Activated T-helper 1 cell treated with anti-CD3 and anti-CD28 coated beads, Interleukin-12 subunit alpha, Interleukin-12 subunit beta, Interleukin-2, Interleukin-4 antibody, amounts not matched to agents 30 ng/mL and 10 ng/mL and 1 ng/mL, durations not matched to agents 14 hours and 24 hours and 36 hours (primary cell): ENCODE measurements at places on chromosomes 16 and 17. TPM values are rescaled to one million over a fixed set of nuclear protein-coding genes. Genes with fewer than 3 reads are reported as not detected.
A peak's percentile ranks its signal among the peaks of the same experiment; 100 is the strongest.

- H3K36me3 ChIP-seq = no peaks in the 10 kb centered on the region
- DNase-seq = no peak
- no peak overlapping the region for H3K4me3 ChIP-seq
- no peak overlapping the region for H3K27ac ChIP-seq
- no peaks in the 10 kb centered on the region for H3K4me1 ChIP-seq
These were observed 52.5 kb downstream of the MRC2 start for GRCh38 chr17:62679866-62680377.

The EXOC3L1 gene
- total RNA-seq = 0.34 TPM in 1 of 2 replicates, not detected in the other

The HOXB1 gene
- total RNA-seq = not detected in 2 replicates

DNA sequence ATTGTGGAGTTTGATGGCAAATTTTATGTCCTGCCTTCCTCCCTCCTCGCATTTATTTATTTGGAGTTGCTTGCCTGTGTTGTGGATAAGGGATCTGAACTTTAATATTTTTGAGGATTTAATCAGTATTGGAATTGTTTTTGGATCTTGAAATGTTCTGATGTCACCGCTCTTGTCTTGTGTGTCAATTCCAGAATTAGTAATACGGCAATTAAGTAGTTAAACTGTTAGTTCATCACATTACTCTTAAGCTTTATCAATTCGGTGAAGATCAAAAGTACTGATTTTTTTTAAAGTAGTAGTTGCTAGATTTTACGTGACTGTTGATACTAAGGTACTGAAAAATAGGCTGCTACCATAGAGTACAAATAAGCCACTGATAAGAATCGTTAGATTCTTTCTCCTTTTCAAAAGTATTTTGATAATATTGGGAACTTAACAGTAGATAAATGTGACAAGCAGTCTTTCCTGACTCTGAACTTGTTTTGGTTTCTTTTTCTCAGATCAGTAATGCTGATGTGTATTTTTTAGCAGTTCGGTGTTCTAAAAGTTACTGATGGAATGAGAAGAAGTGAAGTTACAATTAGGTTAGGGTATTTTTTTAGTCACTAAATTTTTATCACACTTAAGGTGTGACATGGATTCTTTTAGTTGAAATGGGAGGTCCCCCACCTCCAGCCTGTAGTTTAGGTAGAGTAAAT, 2.0 kb downstream of the RBBP6 start:
- peak overlapping the region; percentile 86 for H3K27ac ChIP-seq
- H3K36me3 ChIP-seq = peaks cover 33% of the 10 kb centered on the region
- peak overlapping the region; percentile 100 for H3K4me3 ChIP-seq
- H3K27me3 ChIP-seq = no peaks in the 10 kb centered on the region
- peaks cover 48% of the 10 kb centered on the region for H3K4me1 ChIP-seq

- no peak for DNase-seq
- no peak overlapping the region for H3K4me3 ChIP-seq
- no peak overlapping the region for H3K27ac ChIP-seq
These were observed 113.9 kb upstream of the FOXF1 start for GRCh38 chr16:86396422-86396821.

DNA sequence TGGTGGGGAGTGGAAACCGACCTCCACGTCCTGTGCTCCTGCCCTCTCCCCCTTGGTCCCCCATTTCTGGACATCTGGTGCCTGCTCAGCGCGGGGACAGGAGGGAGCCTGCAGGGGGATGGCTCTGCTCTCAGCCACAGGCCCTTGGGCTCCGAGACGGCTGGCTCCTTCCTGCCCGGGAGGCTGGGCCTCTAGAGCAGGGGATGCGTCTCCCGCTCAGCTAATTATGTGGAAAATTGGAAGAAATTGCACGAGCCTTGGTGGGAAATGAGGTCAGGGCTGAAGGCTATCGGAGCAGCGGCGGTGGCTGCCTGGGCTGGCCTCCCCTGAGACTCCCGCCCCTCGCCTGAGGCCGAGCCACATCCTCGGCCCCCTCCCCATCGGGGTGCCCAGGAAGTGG, 154.6 kb upstream of the CIBAR2 start:
- H3K4me1 ChIP-seq = no peaks in the 10 kb centered on the region
- no peak overlapping the region for H3K27ac ChIP-seq
- H3K36me3 ChIP-seq = no peaks in the 10 kb centered on the region
- no peak for DNase-seq
- peaks cover 6% of the 10 kb centered on the region for H3K27me3 ChIP-seq
- H3K4me3 ChIP-seq = no peak overlapping the region

GRCh38 chr17:2423271-2423670, 22.4 kb upstream of the MNT start:
- H3K27ac ChIP-seq = no peak overlapping the region
- no peak overlapping the region for H3K4me3 ChIP-seq
- H3K27me3 ChIP-seq = no peaks in the 10 kb centered on the region
- H3K4me1 ChIP-seq = no peaks in the 10 kb centered on the region

DNA sequence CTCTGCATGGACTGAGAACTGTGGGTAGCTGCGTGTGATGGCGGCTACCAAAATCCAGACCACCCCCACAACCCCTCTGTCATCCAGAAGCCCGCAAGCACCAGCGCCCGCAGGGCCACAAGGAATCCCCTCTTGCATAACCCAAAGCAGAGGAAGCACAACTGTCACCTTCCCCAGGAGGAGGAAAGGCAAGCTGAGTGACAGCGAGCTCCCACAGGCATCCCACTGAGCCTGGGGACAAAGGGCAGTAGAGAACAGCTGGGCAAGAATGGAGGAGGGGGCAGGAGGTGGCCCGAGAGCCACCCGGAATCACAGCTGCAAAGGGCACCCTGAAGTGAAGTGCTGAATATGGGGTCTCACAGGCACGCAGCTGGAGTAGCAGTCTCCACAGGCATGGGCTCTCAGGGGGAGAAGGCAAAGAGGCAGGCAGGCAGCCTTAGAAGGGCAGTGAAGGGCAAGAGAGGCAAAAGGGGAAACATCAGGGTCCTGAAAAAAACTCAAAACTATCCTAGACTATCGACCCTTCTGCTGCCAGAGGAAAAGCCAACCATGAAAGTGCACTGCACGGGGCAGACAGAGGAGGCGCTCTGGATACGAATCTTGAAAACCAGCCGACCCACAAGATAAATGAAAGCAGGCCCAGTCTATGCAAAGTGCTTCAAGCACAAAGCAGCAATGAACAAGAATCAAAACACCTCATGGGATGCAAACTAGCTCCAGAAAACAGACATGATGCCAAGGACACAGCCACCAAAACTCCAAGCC, 17.1 kb downstream of the USP36 start:
- no peaks in the 10 kb centered on the region for H3K27me3 ChIP-seq
- H3K4me3 ChIP-seq = no peak overlapping the region
- H3K27ac ChIP-seq = peak overlapping the region; percentile 11
- peaks cover 49% of the 10 kb centered on the region for H3K4me1 ChIP-seq
- DNase-seq = no peak

The FKBP10 gene
- total RNA-seq = 0.62 and 1.1 TPM in 2 replicates

The CAMTA2 gene
- total RNA-seq = 98.5 and 103 TPM in 2 replicates

DNA sequence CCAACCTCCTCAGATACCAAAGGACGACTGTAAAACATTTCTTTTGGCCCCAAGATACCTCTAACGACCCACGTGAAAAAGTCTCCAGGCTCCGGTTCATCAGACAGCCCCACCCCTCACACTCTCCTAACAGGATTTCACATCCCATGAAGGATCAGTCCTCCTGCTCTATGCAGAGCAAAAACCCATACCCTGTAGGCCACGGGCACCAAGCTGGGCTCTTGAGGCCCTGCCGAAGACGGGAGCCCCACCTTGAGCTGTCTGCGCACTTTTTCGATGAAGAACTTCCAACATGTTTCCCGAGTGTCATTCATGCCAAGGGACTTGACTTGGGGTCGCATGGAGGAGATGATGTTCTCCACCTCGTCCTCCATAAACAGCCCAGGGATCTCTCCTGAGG, 89.9 kb downstream of the PGS1 start:
- DNase-seq = no peak
- peaks cover 5% of the 10 kb centered on the region for H3K27me3 ChIP-seq
- H3K27ac ChIP-seq = no peak overlapping the region

DNA sequence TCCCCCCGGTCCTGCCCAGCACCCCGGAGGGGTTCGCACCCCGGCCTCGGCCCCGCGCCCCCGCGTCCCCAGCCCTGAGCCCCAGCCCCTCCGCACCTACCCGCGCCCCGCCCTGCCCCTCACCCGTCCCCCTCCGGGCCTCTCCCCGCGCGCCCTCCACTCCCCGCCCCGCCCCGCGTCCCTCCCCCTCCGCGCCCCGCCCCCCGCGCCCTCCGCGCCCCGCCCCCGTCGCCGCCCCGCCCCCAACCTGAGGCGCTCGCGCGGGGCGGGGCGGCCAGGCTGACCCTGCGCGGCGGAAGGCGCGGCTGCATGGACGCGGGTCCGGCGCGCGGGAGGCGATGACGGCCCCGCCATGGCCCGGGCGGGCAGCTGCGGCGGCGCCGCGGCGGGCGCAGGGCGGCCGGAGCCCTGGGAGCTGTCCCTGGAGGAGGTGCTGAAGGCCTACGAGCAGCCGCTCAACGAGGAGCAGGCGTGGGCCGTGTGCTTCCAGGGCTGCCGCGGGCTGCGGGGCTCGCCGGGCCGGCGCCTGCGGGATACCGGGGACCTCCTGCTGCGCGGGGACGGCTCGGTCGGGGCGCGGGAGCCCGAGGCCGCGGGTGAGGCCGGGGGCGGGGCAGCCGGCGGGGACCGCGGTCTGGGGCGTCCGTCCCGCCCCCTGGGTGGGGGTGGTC, at the start of gene SPIRE2:
Gene SPIRE2 (plus strand): TSS at position 277 of the 671 bp plus-strand sequence. CDS start 76 bp downstream, at position 353.
- H3K4me1 ChIP-seq = no peaks in the 10 kb centered on the region
- no peak within 1 kb of the TSS for H3K27ac ChIP-seq
- peak; percentile 76 for DNase-seq
- no peaks in the 10 kb centered on the region for H3K36me3 ChIP-seq

GRCh38 chr17:78785011-78785662, 3.1 kb upstream of the CYTH1 start:
- H3K4me1 ChIP-seq = peaks cover 40% of the 10 kb centered on the region
- peaks cover 14% of the 10 kb centered on the region for H3K36me3 ChIP-seq
- DNase-seq = no peak
- peak overlapping the region; percentile 46 for H3K4me3 ChIP-seq
- no peaks in the 10 kb centered on the region for H3K27me3 ChIP-seq

GRCh38 chr16:71442051-71442440, at the start of gene TLE7:
TSS of gene TLE7 (minus strand) at chr16:71442054. CDS start at chr16:71433324, 8,730 bp downstream.
- H3K4me3 ChIP-seq = no peak within 1 kb of the TSS
- H3K27ac ChIP-seq = no peak within 1 kb of the TSS
- H3K27me3 ChIP-seq = peaks cover 2% of the 10 kb centered on the region
- no peaks in the 10 kb centered on the region for H3K4me1 ChIP-seq

DNA sequence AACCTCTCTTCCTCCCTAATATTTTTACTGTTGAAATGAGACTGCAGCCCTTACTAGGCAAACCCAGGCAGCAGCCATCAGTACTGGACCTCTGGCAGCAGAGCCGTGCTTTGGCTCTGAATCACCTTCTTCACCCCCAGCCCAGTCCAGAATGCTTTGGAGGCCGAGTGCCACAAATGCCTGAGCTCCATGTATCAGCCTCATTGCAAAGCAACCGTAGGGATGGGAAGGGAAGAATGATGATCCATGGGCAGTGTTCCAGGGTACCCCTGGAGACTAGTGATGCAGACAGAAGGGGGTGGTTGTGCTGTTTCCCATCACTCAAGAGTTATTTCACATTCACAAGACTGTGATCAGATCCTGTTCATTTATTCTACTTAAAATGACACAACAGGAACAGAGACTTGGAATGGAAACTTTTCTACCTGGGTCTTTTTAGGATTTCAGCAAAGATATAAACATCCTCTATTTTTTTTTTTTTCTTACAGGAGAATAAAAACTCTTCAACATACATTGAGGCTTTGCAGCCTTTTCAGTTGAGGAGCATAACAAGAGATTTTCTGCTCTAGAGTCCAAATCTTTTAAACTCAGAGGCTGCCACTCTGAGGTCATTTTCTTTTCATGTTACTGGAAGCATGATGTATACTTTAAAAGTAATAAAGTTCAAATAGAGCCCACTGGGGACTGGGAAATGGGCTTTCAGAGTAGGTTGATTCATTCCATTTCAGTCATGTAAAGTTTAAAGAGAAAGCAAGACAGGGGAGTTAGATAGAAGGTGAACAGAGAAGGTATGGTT, 138.3 kb downstream of the KCNJ2 start:
- no peak for DNase-seq
- H3K4me3 ChIP-seq = no peak overlapping the region
- H3K27ac ChIP-seq = no peak overlapping the region
- no peaks in the 10 kb centered on the region for H3K4me1 ChIP-seq

The SMYD4 gene
- total RNA-seq = 28.4 and 33.4 TPM in 2 replicates

The PRR35 gene
- not detected in 2 replicates for total RNA-seq

The SPNS2 gene
- 0.17 TPM in 1 of 2 replicates, not detected in the other for total RNA-seq

DNA sequence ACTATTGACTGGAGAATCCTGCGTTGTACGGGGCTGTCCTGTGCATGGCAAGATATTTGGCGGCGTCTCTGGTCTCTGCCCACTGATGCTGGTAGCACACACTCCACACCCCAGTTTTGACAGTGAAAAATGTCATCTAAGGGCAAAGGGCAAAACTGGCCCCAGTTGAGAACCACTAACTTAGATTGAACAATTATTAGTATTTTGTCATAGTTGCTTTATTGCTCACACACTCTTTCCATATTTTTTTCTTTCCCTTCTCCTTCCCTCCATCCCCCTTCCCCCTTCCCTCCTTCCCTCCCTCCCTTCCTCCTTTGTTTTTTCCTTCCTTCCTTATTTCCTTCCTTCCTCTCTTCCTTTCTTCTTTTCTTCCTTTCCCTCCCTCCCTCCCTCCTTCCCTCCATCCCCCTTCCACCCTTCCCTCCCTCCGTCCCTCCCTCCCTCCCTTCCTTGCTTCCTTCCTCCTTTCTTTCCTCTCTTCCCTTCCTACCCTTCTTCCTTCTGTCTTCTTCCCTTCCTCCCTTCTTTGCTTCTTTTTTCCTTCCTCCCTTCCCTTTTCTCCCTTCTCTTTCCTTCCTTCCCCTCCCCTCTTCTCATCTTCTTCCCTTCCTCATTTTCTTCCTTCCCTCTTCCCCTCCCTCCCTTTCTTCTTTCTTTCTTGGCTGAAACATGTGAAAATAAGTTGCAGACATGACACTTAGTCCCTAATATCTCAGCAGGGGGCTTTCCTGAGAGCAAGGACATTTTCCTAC, 5.5 kb downstream of the SHISA9 start:
- no peaks in the 10 kb centered on the region for H3K4me1 ChIP-seq
- H3K27me3 ChIP-seq = peaks cover 47% of the 10 kb centered on the region
- no peak overlapping the region for H3K27ac ChIP-seq
- H3K4me3 ChIP-seq = no peak overlapping the region

The PYDC1 gene
- not detected in 2 replicates for total RNA-seq

The MYL11 gene
- total RNA-seq = 2.0 and 2.7 TPM in 2 replicates

DNA sequence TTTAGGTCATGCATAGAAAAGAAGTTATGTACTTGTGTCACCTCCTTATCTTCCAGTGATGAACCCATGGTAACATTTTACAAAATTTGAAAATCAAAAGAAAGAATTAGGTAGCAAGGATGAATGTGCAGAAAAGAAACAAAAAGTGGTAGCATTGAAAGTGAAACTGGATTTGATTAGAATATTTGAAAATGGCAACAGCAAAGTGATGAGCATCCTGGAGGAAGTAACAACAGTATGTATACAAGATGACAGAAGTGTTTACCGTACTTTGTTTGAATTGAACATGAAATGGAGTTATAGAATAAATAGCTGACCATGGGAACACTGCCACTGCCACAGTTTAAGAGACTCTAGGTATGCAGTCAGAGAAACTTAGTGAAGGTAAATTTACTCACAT, 1313.1 kb downstream of the CDH11 start:
- H3K27ac ChIP-seq = no peak overlapping the region
- H3K27me3 ChIP-seq = no peaks in the 10 kb centered on the region
- no peak for DNase-seq
- H3K4me1 ChIP-seq = no peaks in the 10 kb centered on the region
- no peaks in the 10 kb centered on the region for H3K36me3 ChIP-seq

GRCh38 chr17:75828076-75828400, 16.2 kb downstream of the UNC13D start:
- peak overlapping the region; percentile 89 for H3K27ac ChIP-seq
- H3K27me3 ChIP-seq = no peaks in the 10 kb centered on the region
- H3K4me1 ChIP-seq = peaks cover 16% of the 10 kb centered on the region
- H3K4me3 ChIP-seq = no peak overlapping the region

The SLC12A3 gene
- not detected in 2 replicates for total RNA-seq
